ENCODE measurements at places on chromosomes 7 and 10.

GRCh38 chr10:79223091-79224048, 123.9 kb upstream of the PPIF start:
- H3K27me3 ChIP-seq = no peaks in the 10 kb centered on the region
- H3K36me3 ChIP-seq = no peaks in the 10 kb centered on the region
- peak; percentile 71 for ATAC-seq
- peaks cover 8% of the 10 kb centered on the region for H3K4me1 ChIP-seq
- H3K4me3 ChIP-seq = no peak overlapping the region

GRCh38 chr7:65397730-65398142, 24.1 kb downstream of the ZNF92 start:
- peaks cover 44% of the 10 kb centered on the region for H3K36me3 ChIP-seq
- no peak overlapping the region for H3K27ac ChIP-seq
- H3K27me3 ChIP-seq = no peaks in the 10 kb centered on the region
- no peak for ATAC-seq

DNA sequence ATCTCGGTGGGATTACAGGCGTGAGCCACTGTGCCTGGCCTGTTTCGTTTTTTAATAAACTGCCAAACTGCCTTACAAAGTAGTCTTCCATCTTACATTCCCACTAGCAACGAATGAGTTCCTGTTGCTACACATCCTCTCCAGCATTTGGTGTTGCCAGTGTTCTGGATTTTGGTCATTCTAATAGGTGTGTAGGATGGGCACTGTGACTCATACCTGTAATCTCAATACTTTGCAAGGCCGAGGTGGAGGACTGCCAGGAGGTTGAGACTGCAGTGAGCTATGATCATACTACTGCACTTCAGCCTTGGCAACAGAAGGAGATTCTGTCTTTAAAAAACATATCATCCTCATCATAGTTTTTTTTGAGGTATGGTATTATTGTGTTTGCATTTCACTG, 21.4 kb upstream of the RSBN1L start:
- no peaks in the 10 kb centered on the region for H3K27me3 ChIP-seq
- ATAC-seq = no peak
- no peaks in the 10 kb centered on the region for H3K36me3 ChIP-seq
- no peak overlapping the region for H3K27ac ChIP-seq
- no peak overlapping the region for H3K4me3 ChIP-seq

DNA sequence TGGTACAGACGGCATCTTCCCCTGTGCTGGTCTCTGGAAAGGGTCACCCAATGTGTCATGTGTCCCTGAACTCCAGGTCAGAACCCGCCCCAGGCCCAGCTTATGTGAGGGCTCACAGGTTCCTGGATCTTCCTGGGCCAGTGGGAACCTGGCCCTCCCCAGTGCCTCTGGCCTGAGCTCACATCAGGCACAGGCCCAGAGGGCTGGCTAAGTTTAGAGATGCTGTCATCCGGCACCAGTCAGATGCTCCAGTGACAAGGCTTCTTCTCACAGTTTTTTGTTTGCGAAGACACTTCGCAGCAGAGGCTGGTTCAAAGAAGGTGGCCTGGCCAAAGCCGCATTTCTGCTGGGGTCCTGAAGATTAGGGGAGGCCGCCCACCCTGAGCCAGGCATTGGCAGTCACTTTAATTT, 11.8 kb downstream of the CAMK2B start:
- H3K4me3 ChIP-seq = no peak overlapping the region
- ATAC-seq = no peak
- H3K27ac ChIP-seq = no peak overlapping the region
- peaks cover 10% of the 10 kb centered on the region for H3K27me3 ChIP-seq
- peaks cover 11% of the 10 kb centered on the region for H3K4me1 ChIP-seq

DNA sequence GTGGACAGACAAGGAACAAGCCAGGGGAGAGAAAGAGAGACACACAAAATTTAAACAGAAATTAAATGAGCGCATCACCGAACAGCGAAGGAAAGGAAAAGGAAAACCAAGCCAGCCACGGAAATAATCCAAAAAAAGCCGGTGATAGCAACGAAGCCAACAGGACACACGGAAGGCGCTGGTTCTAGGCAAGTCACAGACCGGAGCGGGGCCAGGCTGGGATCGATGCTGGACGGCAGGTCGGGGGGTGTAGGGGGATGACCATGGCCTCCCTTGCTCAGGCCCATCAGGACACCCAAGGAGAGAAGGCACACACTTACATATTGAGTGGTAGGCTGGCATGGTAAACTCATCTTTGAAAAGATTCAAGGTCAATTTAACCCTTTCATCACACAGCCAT, 202.5 kb upstream of the PTN start:
- no peaks in the 10 kb centered on the region for H3K36me3 ChIP-seq
- no peak for ATAC-seq
- H3K27me3 ChIP-seq = no peaks in the 10 kb centered on the region

GRCh38 chr7:41809116-41809515, 106.2 kb upstream of the INHBA start:
- H3K4me1 ChIP-seq = no peaks in the 10 kb centered on the region
- ATAC-seq = no peak
- no peak overlapping the region for H3K4me3 ChIP-seq
- no peaks in the 10 kb centered on the region for H3K27me3 ChIP-seq
- H3K27ac ChIP-seq = no peak overlapping the region
- H3K36me3 ChIP-seq = no peaks in the 10 kb centered on the region

DNA sequence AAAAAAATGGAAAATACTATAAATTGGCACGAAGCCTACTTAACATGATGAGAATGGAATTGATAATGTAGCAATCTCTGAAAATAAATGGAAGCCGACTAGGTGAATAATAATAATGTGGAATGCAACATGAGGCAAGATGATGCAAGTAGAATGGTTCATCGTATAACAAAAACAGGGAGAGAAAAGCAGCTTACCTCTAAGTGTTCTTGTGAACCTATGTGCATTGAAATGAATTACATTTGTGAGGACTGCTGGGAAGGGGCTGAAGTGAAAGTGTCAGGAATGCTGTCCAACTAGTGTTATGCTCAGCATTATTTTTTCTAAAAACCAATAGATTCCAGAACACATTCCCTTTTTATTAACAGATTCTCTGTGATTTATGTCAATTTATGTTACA, 440.6 kb upstream of the LRRN3 start:
- no peak for ATAC-seq
- no peaks in the 10 kb centered on the region for H3K4me1 ChIP-seq
- H3K36me3 ChIP-seq = no peaks in the 10 kb centered on the region
- no peak overlapping the region for H3K27ac ChIP-seq
- H3K27me3 ChIP-seq = no peaks in the 10 kb centered on the region

GRCh38 chr7:99679032-99679399, 780 bp downstream of the CYP3A5 start:
- no peaks in the 10 kb centered on the region for H3K27me3 ChIP-seq
- no peak overlapping the region for H3K27ac ChIP-seq
- H3K4me1 ChIP-seq = no peaks in the 10 kb centered on the region
- H3K4me3 ChIP-seq = no peak overlapping the region
- H3K36me3 ChIP-seq = no peaks in the 10 kb centered on the region
- ATAC-seq = no peak

- ATAC-seq = no peak
- H3K4me1 ChIP-seq = no peaks in the 10 kb centered on the region
- H3K36me3 ChIP-seq = no peaks in the 10 kb centered on the region
- H3K4me3 ChIP-seq = no peak overlapping the region
- H3K27ac ChIP-seq = no peak overlapping the region
- no peaks in the 10 kb centered on the region for H3K27me3 ChIP-seq
Measured at GRCh38 chr7:104371216-104371979, 43.0 kb downstream of the LHFPL3 start.

DNA sequence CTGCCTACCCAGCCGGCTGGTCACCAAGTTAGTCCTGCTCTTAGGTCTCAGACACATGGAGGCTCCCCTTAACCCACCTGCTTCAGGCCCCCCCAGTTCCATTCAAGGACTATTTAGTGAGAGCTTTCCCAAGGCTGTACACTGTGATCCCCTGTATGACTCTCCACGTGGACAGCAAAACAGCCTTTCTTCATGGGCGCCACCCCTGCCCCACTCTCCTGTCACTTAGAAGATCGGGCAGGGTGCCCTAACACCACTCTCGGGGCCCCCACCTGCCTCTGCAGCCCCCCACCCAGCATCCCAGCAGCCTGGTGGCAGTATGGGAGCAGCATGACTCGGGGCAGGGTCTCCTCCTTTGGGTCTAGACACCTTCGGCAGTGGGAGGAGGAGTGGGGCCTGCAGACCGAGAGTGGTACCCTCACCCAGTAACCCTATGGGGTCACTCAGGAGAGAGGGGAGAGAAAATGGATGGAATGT, 116.6 kb downstream of the PTPN20 start:
- no peaks in the 10 kb centered on the region for H3K36me3 ChIP-seq
- H3K4me3 ChIP-seq = no peak overlapping the region
- ATAC-seq = no peak
- peaks cover 22% of the 10 kb centered on the region for H3K4me1 ChIP-seq
- H3K27ac ChIP-seq = no peak overlapping the region
- no peaks in the 10 kb centered on the region for H3K27me3 ChIP-seq

GRCh38 chr10:6543431-6544005, 36.6 kb downstream of the PRKCQ start:
- H3K27me3 ChIP-seq = no peaks in the 10 kb centered on the region
- H3K4me3 ChIP-seq = no peak overlapping the region
- no peak overlapping the region for H3K27ac ChIP-seq
- no peak for ATAC-seq
- H3K4me1 ChIP-seq = no peaks in the 10 kb centered on the region
- no peaks in the 10 kb centered on the region for H3K36me3 ChIP-seq

DNA sequence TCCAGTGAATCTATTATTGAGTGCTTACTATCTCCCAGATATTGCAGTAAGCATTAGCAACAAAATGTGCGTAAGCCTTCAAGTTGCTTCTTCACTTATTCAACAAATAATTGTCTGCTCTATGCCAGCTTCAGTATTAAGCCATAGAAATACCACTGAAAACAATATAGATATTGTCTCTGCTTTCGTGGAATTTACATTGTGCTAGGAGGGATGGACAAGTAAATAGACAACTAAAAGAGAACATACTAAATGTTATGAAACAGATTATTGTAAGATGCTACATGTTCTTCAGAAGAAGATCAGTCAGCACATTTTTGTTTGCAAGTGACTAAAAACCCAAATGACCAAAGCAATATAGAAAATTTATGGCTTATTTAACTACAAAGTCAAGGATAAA, 27.3 kb downstream of the CFAP69 start:
- ATAC-seq = no peak
- no peaks in the 10 kb centered on the region for H3K4me1 ChIP-seq
- no peak overlapping the region for H3K4me3 ChIP-seq
- no peaks in the 10 kb centered on the region for H3K27me3 ChIP-seq
- H3K36me3 ChIP-seq = no peaks in the 10 kb centered on the region

DNA sequence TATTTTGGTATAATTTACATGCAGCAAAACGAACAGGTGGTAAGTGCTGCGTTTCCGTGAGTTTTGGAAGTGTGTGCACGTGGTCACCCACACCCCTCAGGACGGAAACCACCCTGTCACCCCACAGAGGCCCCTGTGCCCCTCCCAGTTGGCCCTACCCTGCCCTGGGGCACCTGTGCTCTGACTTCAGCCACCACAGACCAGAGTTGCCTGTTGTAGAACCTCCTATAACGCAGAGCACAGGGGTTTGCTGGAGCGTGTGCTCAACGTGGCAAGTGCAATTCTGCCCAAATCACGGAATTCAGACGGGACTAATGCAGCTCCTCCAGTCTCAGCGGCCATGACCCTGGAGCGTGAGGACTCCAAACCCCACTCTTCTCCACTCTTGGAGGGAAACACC, 9.6 kb upstream of the CFAP46 start:
- H3K36me3 ChIP-seq = no peaks in the 10 kb centered on the region
- H3K4me1 ChIP-seq = no peaks in the 10 kb centered on the region
- no peak overlapping the region for H3K4me3 ChIP-seq
- ATAC-seq = no peak

DNA sequence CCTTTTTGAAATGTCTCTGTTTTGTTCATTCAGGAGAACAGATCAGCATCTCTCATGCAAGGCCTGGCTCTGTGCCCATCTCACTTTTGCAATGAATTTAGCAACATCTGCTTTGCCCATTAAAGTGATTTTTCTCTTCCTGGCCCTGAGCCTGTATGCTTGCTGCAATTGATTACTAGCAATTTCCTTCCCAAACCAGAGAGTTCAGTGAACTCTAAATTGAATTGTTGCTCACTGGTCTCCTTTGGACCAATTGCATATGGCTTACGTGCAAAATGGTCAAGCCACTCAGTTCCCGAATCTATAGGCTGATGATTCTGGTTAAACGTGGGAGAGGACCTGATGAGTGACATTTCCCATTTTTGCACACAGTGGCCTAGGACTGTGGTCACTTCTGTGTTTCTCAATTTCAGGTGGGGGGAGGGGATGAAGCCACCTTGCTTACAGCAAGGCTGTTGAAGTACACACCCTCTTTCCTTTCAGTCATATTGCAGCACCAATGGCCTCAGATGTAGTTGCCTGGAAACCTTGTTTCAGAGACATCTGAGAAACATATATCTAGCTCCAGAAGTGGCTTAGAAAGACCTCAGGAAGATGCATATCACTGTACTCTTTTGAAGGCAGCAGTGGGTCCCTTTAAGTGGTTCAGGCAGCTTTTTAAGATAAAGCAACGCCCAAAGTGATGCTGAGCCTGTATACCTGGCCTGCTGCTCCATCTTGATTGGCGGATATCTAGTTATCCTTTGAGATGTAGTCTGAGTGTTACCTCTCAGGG, 201.4 kb downstream of the PTEN start:
- ATAC-seq = peak; percentile 49
- no peaks in the 10 kb centered on the region for H3K27me3 ChIP-seq
- peak overlapping the region; percentile 26 for H3K27ac ChIP-seq
- no peaks in the 10 kb centered on the region for H3K36me3 ChIP-seq
- peaks cover 11% of the 10 kb centered on the region for H3K4me1 ChIP-seq
- H3K4me3 ChIP-seq = no peak overlapping the region

DNA sequence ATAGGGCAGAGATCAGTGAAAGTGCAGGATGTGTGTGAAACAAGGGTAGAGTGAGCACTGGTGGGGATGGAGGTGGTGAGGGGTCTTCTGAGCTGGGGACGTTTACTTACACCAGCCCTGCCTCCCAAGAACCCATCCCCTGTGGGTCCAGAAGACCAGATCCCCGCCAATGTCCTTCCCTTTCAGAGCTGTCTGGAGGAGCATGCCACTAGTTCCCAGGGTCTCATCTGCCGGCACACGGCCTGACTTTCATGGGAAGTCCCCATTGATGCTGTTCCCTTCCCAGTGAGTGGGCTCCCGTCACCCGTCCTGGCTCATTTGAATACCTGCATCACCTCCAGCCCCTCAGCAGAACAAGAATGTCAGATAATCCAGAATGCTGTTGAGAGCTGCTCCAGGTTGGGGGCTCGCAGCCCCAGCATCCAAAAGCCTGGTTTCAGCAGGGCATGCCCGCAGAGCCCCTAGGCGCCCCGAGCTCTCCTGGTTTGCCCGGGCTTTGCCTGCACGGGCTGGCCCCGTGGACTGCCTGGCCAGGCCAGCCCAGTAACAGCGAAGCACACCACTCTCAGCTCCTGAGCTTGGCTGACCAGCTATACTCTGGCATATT, 246.7 kb downstream of the MGMT start:
- no peaks in the 10 kb centered on the region for H3K27me3 ChIP-seq
- ATAC-seq = no peak
- H3K27ac ChIP-seq = no peak overlapping the region
- peaks cover 20% of the 10 kb centered on the region for H3K36me3 ChIP-seq
- H3K4me1 ChIP-seq = no peaks in the 10 kb centered on the region

GRCh38 chr7:151794508-151795167, 82.3 kb downstream of the PRKAG2 start:
- peaks cover 14% of the 10 kb centered on the region for H3K4me1 ChIP-seq
- ATAC-seq = no peak
- no peaks in the 10 kb centered on the region for H3K27me3 ChIP-seq

GRCh38 chr10:67809107-67809506, 28.9 kb downstream of the DNAJC12 start:
- H3K4me3 ChIP-seq = no peak overlapping the region
- no peaks in the 10 kb centered on the region for H3K36me3 ChIP-seq
- no peaks in the 10 kb centered on the region for H3K4me1 ChIP-seq

GRCh38 chr10:98745645-98746044, 298.9 kb upstream of the HPS1 start:
- ATAC-seq = no peak
- H3K27me3 ChIP-seq = no peaks in the 10 kb centered on the region
